ENCODE measurements at places on chromosomes 13 and 19.

GRCh38 chr19:49490287-49491029, 3.0 kb downstream of the RPL13A start:
- peak overlapping the region; percentile 100 for H3K4me3 ChIP-seq
- H3K4me1 ChIP-seq: peaks cover 61% of the 10 kb centered on the region
- H3K36me3 ChIP-seq: peaks cover 75% of the 10 kb centered on the region

DNA sequence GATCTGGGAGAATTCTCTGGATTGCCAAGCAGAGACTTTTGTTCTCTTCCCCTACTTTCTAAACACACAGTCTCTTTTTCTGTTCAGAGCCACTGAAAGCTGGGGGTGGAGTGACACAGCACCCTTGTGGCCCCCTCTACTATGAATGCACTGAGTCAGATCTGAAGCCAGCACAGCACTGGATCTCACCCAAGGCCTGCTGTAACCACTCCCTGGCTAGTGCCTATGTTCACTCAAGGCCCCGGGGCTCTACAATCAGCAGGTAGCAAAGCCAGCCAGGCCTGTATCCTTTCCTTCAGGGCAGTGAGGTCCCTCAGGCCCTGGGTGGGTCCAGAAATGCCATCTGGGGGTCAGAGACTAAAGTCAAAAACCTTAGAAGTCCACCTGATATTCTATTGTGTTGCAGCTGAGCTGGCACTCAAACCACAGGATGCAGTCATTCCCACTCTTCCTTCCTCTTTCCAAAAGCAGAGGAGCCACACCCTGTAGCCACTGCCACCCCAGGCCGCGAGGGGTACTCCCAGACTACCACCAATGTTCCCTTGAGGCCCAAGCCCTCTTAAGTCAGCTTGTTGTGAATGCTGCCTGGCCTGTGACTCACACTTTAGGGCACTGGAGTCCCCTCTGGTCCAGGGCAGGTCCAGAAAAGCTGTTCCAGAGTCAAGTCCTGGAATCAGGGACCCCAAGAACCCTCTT, 110.1 kb upstream of the RXFP2 start:
- no peak overlapping the region for H3K27ac ChIP-seq
- DNase-seq: no peak
- no peak overlapping the region for H3K4me3 ChIP-seq
- H3K36me3 ChIP-seq: no peaks in the 10 kb centered on the region

- H3K36me3 ChIP-seq: no peaks in the 10 kb centered on the region
- no peak overlapping the region for H3K27ac ChIP-seq
- DNase-seq: no peak
These were observed 37.6 kb upstream of the MAB21L1 start for GRCh38 chr13:35514061-35514477.

GRCh38 chr13:87234981-87235380, 436.2 kb upstream of the SLITRK5 start:
- H3K27ac ChIP-seq: no peak overlapping the region
- H3K27me3 ChIP-seq: no peaks in the 10 kb centered on the region
- no peak overlapping the region for H3K4me3 ChIP-seq
- H3K4me1 ChIP-seq: no peaks in the 10 kb centered on the region
- no peaks in the 10 kb centered on the region for H3K36me3 ChIP-seq

- no peaks in the 10 kb centered on the region for H3K36me3 ChIP-seq
- H3K27ac ChIP-seq: no peak overlapping the region
- peaks cover 4% of the 10 kb centered on the region for H3K27me3 ChIP-seq
- no peaks in the 10 kb centered on the region for H3K4me1 ChIP-seq
- H3K4me3 ChIP-seq: no peak overlapping the region
- no peak for DNase-seq
These were observed 7.2 kb upstream of the SERTM1 start for GRCh38 chr13:36666477-36667229.

DNA sequence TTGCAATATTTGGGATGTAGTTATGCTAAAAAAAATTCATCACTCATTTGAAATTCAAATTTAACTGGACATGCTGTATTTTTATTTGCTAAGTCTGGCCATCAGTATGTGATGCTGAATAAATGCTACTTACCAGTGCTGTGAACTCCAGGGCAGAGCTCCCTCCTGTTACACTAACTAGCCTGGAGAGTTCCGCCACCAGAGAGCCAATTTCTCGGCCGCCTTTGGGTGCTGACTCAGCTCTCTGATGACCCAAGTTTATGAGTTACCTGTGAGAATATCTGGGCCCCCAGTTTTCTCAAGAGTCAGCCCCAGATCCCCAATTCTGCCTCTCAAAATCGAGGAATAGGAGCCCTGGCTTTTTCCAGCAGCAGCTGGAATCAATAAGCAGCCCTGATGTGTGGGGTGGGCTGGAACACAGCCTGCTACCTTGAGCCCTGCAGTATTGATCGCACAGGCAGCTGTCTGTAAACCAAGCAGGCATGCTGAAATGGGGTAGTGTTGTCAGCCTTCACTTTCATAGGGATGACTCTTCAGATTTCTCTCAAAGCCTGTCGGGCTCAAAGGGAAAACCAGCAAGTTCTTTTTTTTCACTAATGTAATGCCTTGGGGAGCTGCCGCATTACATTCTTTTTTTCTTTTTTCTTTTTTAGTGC, 113.7 kb downstream of the DNAJC15 start:
- no peaks in the 10 kb centered on the region for H3K4me1 ChIP-seq
- H3K4me3 ChIP-seq: no peak overlapping the region
- peaks cover 14% of the 10 kb centered on the region for H3K27me3 ChIP-seq
- no peaks in the 10 kb centered on the region for H3K36me3 ChIP-seq
- DNase-seq: no peak

GRCh38 chr13:27374650-27375049, 49.8 kb upstream of the GTF3A start:
- H3K27me3 ChIP-seq: peaks cover 37% of the 10 kb centered on the region
- H3K27ac ChIP-seq: no peak overlapping the region
- H3K4me1 ChIP-seq: peaks cover 7% of the 10 kb centered on the region
- no peak overlapping the region for H3K4me3 ChIP-seq
- H3K36me3 ChIP-seq: no peaks in the 10 kb centered on the region

- H3K4me1 ChIP-seq: no peaks in the 10 kb centered on the region
- H3K27ac ChIP-seq: no peak overlapping the region
- H3K27me3 ChIP-seq: no peaks in the 10 kb centered on the region
- DNase-seq: no peak
These were observed 11.1 kb downstream of the ZSCAN1 start for GRCh38 chr19:58044886-58045285.

DNA sequence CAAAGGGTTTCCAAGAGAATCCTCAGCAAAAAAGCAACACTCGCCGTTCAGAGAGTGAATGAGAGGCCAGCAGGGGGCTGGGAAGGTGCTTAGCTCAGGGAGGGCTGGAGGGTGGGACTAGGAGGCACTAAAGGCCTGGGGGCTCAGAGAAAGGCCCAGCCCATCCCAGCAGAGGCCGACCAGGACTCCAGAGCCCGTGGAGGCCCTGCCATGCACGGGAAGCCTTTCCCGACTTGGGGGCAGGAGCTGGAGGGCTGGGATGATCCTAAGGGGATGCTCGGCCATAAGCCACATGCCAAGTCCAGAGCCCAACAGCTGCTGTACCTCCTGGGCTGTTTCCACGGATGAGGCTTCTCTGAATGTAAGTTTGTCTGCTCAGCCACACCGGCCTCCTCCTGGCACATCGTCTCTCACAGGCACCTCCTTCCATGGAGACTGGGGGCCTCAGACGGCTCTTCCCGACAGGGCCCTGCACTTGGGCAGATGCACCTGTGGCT, 19.5 kb downstream of the RASA3 start:
- DNase-seq: no peak
- no peak overlapping the region for H3K4me3 ChIP-seq
- H3K36me3 ChIP-seq: peaks cover 73% of the 10 kb centered on the region
- peak overlapping the region; percentile 81 for H3K27ac ChIP-seq
- peaks cover 80% of the 10 kb centered on the region for H3K4me1 ChIP-seq

DNA sequence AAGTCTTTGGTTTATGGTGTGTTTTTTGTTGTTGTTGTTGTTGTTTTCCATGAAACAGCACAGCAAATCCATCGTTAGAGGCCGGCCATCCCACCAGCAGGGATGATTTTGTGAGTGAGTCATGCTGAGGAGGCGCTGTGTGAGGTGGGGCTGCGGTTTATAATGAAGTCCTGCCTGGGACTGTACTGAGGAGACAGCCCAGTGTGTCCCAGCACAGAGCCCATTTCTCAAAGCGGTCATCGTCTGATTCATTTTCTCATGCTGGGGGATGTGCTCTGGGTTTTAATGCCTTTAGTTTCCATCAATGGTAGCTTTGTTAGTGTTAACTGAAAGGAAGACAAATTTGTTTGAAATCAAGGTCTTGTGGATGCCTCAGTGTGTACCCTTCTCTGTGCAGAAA, 129.3 kb upstream of the SERP2 start:
- no peak overlapping the region for H3K27ac ChIP-seq
- H3K4me1 ChIP-seq: peaks cover 13% of the 10 kb centered on the region
- H3K27me3 ChIP-seq: peaks cover 10% of the 10 kb centered on the region
- no peaks in the 10 kb centered on the region for H3K36me3 ChIP-seq
- H3K4me3 ChIP-seq: no peak overlapping the region

GRCh38 chr13:107585469-107586180, 629.7 kb downstream of the LIG4 start:
- no peak overlapping the region for H3K4me3 ChIP-seq
- no peaks in the 10 kb centered on the region for H3K4me1 ChIP-seq
- H3K27me3 ChIP-seq: no peaks in the 10 kb centered on the region
- no peaks in the 10 kb centered on the region for H3K36me3 ChIP-seq

- H3K27me3 ChIP-seq: no peaks in the 10 kb centered on the region
- DNase-seq: no peak
- H3K27ac ChIP-seq: no peak overlapping the region
These were observed 197.9 kb upstream of the ZNF536 start for GRCh38 chr19:30174357-30174645.

- H3K27me3 ChIP-seq: no peaks in the 10 kb centered on the region
- H3K4me3 ChIP-seq: peak overlapping the region; percentile 90
- H3K4me1 ChIP-seq: peaks cover 48% of the 10 kb centered on the region
- peaks cover 34% of the 10 kb centered on the region for H3K36me3 ChIP-seq
These were observed 469 bp downstream of the ABHD17A start for GRCh38 chr19:1884719-1885334.

GRCh38 chr13:53460796-53461195, 432.2 kb downstream of the OLFM4 start:
- no peak overlapping the region for H3K4me3 ChIP-seq
- no peak overlapping the region for H3K27ac ChIP-seq

- H3K27ac ChIP-seq: peak overlapping the region; percentile 65
- peaks cover 6% of the 10 kb centered on the region for H3K36me3 ChIP-seq
- H3K27me3 ChIP-seq: peaks cover 3% of the 10 kb centered on the region
- DNase-seq: peak; percentile 64
- peaks cover 35% of the 10 kb centered on the region for H3K4me1 ChIP-seq
These were observed 2.0 kb downstream of the ZBTB7A start for GRCh38 chr19:4064496-4065260.

DNA sequence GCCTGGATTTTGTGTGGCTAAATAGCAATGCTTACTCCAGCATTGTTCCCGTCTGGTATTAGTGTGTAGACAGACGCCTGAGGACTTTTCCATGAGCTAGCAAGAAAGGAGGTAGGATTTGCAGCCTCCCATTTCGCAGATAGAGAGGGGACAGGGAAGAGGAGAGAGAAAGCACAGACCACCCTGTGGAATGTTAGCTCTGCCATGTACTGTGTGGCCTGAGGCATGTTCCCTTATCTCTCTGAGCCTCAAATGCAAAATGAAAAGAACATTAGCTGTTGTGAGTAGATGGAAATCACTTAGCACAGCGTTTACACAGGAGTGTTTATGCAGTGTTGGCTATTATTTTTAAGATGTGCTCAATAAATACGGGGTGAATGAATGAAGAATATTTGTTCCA, 45.5 kb downstream of the OLFM4 start:
- no peak for DNase-seq
- H3K27ac ChIP-seq: no peak overlapping the region
- H3K36me3 ChIP-seq: no peaks in the 10 kb centered on the region
- no peaks in the 10 kb centered on the region for H3K27me3 ChIP-seq
- no peak overlapping the region for H3K4me3 ChIP-seq
- no peaks in the 10 kb centered on the region for H3K4me1 ChIP-seq

GRCh38 chr13:101465877-101466276, 13.4 kb downstream of the ITGBL1 start:
- no peaks in the 10 kb centered on the region for H3K36me3 ChIP-seq
- no peak for DNase-seq
- H3K27me3 ChIP-seq: no peaks in the 10 kb centered on the region
- no peak overlapping the region for H3K27ac ChIP-seq
- no peak overlapping the region for H3K4me3 ChIP-seq

GRCh38 chr13:112998521-112999280, 29.7 kb downstream of the MCF2L start:
- no peaks in the 10 kb centered on the region for H3K36me3 ChIP-seq
- H3K4me1 ChIP-seq: no peaks in the 10 kb centered on the region
- no peak overlapping the region for H3K4me3 ChIP-seq

DNA sequence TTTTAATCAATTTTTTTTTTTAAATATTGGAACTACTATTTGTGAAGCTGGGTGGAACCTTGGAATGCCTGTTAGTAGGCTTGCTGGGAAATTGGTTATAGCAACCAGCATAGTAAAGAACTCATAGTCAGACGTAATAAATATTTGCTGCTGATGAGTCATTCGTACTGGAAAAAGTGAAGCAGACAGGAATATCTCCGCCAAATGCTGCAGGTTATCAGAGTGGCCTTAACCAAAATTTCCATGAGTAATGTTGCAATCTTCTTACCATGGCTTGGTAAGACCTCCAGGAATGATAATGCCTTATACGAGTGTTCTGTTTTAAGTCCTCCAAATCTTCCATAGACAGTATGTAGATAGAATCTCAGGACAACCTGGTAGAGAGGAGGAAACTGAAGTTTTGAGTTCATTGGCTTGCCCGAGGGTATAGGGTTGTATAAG, 34.2 kb downstream of the MBNL2 start:
- peaks cover 36% of the 10 kb centered on the region for H3K4me1 ChIP-seq
- H3K36me3 ChIP-seq: peaks cover 2% of the 10 kb centered on the region
- H3K27me3 ChIP-seq: no peaks in the 10 kb centered on the region
- no peak for DNase-seq
- no peak overlapping the region for H3K4me3 ChIP-seq

GRCh38 chr13:76637641-76638141, 248.5 kb downstream of the KCTD12 start:
- no peaks in the 10 kb centered on the region for H3K4me1 ChIP-seq
- no peaks in the 10 kb centered on the region for H3K36me3 ChIP-seq
- H3K27ac ChIP-seq: no peak overlapping the region
- no peak for DNase-seq
- no peaks in the 10 kb centered on the region for H3K27me3 ChIP-seq

GRCh38 chr19:38964738-38965137, 10.8 kb downstream of the FBXO17 start:
- no peak overlapping the region for H3K4me3 ChIP-seq
- H3K27ac ChIP-seq: no peak overlapping the region
- H3K4me1 ChIP-seq: peaks cover 4% of the 10 kb centered on the region
- no peak for DNase-seq
- H3K27me3 ChIP-seq: peaks cover 30% of the 10 kb centered on the region

DNA sequence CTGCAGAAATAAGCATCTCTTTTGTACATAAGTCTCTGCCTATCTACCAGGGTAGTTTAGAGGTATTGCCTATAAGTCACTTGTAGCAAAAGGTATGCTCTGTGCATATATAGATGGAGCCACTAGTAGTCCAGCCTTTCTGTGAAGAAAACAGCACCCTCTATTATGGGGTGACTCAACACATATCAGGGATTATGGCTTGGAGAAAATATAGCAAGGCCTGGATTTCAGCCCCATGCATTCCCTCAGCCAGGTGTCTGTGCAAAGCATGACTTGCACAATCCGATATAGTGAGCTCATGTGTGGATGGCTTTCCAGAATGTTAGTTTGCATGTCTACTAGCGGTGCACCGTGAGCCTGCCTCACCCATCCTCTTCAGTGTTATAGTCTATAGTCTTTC, 13.4 kb upstream of the NALCN start:
- no peaks in the 10 kb centered on the region for H3K4me1 ChIP-seq
- no peak for DNase-seq
- H3K36me3 ChIP-seq: no peaks in the 10 kb centered on the region
- peaks cover 4% of the 10 kb centered on the region for H3K27me3 ChIP-seq
- H3K27ac ChIP-seq: no peak overlapping the region

Measured in activated naive CD4-positive, alpha-beta T cell treated with anti-CD3 and anti-CD28 coated beads, Interleukin-2, amount 10 ng/mL, durations not matched to agents 7 days and 5 days (primary cell).